Activated CD4-positive, alpha-beta T cell treated with anti-CD3 and anti-CD28 coated beads for 4 hours (primary cell): ENCODE measurements at places on chromosomes 11 and 22.

GRCh38 chr11:69854713-69855112, 35.5 kb upstream of the FGF3 start:
- no peak for DNase-seq

GRCh38 chr11:2767071-2767470, 67.3 kb upstream of the KCNQ1OT1 start:
- no peak for DNase-seq

DNA sequence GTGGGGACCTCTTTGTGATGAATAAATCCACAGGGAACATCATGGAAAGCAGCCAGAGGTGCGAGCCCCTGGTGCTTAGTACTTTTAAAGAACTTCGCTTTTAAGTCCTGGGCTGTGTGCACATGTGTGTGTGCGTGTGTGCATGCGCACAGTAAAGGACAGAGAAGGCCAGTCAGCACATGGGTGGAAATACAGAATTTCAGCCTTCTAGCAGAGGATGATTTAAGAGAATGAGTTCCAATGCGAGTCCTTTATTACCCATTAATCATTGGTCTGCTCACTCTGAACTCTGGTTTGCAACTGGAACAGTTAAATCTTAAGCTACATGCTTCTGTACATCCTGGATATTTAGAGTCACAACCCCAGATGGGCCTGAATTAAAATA, 18.9 kb downstream of the TEAD1 start:
- no peak for DNase-seq

- no peak for DNase-seq
Observed at GRCh38 chr11:134178032-134178674, 45.6 kb downstream of the NCAPD3 start.

DNA sequence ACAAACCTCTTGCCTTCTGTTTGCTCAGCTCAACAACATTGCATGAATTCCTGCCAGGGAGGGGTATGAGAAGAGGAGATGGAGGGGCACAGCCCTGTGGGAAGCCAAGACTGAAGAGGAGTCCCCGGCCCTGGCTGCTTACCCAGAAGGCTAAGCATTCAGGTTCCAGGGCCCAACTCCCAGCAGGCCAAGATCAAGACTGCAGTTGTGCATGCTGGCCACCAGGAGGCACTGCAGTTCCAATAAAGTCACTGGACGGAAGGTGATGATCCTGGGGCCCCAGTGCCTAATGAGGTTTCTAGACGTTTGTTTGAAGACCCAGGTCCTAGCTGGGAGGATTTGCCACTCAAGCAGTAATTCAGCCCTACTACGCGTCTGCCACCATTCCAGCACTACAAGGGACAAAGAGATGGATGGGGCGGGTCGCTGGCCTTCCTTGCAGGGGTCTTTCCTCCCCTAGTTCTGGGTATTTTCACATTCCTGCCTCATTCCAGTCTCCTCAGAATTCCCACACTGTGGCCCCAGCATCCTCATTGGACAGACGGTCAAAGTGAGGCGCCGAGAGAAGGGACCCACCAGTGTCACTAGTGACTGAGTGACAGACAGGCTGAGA, 23.6 kb downstream of the ALX4 start:
- peak; percentile 32 for DNase-seq

DNA sequence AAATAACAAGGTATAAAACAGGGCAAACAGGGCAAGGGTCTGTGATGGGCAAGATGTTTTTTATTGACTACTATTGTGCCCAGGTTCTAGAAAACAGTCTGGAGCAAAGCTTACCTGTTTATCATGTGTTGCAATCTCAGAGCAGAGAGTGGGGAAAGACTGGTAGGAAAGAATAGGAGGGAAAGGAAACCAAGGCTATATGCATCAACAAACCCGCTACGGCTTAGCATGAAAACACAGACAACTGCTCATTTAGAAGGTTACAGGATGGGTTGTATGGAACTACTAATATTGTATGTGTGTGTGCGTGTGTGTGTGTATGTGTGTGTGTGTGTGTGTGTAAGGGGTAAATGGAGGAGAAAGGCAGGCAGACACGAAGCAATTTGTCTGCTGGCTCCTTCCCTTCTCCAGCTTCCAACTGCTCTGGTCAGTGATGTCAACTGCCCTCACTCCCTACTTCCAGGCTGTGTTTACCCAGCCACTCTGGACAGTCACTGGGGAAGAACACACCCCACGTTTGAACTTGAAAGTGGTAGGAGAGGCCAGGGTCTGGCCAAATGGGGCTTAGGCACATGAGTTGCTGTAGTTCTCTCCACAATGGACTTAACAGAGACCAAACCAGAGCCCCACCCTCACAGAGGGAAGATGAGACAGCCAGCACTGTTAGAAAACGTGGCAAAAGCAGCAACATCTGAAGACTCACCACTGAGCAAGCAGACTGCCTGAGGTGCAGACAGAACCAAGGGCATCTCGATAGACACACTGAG, 47.0 kb downstream of the GAB2 start:
- no peak for DNase-seq

DNA sequence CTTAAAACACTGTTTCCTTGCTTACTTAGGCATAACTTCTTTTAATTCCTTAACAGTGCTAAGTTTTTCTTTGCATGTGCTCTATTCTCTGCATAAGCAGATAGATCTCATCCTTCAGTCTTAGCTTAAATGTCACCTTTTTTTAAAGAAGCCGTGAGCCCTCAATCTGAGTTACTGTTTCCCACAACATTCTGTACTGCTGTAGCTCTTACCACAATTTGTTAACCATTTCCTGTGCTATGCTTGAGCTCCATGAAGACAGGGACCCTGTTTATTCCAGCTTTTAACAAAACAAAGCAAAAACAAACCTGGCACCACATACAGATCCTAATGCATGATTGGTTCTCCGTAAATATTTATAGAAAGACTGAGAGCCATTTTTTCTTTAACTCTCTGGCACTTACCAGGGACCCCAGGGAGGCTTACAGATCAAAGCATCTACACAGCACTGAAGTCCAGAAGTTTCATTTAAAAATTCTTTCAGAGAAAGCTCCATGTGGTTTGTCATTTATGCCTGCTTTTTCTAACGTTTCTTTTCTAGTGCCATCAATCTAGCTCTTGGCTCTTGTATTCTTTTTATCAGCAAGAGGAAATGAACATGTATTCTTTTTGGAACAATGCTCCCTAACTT, 74.9 kb downstream of the DYNC2H1 start:
- DNase-seq = no peak

- no peak for DNase-seq
Observed at GRCh38 chr11:47915374-47915773, 65.0 kb upstream of the PTPRJ start.

DNA sequence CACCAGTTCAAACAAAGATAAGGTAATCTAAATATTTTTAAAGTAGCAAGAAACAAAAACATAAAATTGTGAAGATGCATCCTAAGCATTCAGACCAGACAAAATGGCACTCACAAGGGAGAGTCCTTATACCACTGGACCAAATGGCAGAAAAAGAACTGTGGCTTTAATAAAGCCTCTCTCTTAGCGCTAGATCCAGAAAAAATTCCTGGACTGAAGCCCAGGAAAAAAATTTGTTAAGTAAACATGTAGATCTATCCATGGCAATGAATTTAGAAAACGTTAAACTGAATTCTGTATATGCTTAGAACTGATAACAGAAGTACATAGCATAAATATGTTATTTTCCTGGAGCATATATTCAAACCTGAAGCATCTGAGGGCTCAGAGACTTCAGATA, 11.8 kb upstream of the CD59 start:
- DNase-seq = no peak

DNA sequence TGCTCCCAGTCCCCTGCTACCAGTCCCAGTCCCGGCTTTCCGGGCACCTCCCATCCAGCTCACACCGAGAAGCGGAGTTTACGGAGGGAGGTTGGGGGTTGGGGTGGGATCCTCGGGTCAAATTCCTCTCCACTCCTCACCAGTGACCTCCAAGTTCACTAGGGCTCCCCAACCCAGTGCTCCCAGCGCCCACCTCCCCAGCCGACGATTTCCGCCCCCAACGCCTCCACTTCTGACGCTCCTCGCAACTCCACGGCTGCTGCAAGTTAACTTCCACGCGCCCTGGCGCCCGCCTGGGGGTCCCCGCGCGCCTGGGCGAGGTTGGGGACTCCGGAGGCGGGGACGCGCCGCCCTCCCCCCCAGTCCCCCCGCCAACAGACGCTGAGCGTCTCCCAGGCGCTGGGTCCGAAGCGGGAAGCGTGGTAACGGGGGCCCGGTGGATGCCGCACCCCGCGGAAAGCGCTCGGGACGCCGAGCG, 526 bp downstream of the TPST2 start:
- peak; percentile 38 for DNase-seq

DNA sequence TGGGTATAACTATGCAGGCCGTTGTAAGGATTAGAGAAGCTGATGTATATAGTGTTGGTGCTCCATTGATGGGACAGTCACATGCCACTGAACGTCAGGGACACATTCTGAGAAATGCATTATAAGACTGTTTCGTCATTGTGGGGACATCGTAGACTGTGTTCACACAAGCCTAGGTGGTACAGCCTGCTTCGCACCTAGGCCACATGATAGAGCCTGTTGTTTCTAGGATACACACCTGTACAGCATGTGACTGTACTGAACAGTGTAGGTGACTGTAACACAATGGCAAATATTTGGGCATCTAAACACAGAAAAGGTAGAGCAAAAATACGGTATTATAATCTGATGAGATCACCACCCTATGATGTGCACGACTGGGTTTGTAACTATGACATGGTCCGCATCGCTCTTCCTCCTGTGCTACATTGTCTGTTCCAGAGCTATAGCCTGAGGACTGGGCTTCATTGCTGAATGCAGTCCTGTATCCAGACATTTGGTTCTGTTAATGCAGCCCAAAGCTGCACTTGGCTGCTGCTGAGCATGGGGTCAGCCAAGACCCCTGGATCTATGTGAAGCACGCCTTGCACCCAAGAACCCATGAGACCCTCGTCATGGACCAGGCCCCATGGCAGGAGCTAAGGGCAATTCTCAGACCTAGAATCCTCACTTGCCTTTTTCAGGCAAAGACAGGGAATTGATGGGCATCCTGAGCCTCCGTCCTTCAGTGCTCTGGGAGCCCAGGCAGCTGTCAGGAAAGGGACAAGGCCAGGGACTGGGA, 51.1 kb upstream of the THY1 start:
- no peak for DNase-seq

DNA sequence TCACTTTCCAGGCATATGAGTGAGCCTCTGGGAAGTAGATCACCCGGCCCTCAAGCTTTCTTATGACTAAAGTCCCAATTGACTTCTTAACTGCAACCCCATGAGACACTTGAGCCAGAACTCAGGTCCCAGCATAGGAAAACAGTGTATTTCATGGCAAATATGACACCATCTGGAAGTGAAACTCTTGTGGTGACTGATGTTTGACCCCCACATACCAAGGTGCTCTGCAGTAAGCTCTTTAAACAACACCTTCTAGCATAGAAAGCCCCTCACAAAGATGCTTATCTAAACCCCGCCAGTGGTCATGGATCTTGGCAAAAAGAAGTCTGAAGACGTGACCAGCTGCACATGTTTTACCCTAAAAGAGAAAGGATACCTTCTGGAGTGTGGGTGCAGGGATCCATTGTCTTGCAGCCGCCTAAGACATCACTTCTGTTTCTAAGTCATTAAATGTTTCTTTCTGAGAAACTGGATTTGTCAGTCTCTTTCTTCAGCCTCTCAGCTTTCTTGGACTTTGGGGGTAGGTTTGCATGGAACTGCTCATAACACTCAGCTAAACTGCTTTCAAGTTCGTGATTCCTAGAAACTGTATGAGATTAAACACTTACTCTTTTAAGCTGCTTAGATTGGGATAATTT, 7.4 kb upstream of the PELI3 start:
- DNase-seq = no peak

DNA sequence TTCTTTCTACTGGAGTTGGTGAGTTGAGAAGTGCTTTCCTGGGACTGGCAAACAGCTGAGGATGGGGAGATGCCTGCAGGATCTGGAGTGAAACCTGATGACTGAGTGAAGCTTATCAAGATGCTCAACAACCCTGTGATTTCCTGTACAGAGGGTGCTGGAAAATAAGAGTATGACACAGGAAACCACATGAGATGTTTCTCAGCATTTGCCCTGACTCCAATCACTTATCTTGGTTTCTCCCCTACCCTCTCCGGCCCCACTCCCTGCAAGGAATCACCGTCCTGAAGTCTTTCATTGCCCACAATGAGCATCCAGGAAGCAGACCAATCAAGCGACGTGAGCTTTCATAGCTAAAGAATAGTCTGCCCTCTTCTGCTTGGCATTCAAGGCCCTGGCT, at the start of gene MRGPRX2:
Gene MRGPRX2, minus strand, starts transcription at position 89 of the 400 bp plus-strand sequence. CDS start 4,315 bp downstream, outside the sequence.
- DNase-seq = no peak

- no peak for DNase-seq
Observed at GRCh38 chr11:123551079-123551478, 103.3 kb downstream of the SCN3B start.

DNA sequence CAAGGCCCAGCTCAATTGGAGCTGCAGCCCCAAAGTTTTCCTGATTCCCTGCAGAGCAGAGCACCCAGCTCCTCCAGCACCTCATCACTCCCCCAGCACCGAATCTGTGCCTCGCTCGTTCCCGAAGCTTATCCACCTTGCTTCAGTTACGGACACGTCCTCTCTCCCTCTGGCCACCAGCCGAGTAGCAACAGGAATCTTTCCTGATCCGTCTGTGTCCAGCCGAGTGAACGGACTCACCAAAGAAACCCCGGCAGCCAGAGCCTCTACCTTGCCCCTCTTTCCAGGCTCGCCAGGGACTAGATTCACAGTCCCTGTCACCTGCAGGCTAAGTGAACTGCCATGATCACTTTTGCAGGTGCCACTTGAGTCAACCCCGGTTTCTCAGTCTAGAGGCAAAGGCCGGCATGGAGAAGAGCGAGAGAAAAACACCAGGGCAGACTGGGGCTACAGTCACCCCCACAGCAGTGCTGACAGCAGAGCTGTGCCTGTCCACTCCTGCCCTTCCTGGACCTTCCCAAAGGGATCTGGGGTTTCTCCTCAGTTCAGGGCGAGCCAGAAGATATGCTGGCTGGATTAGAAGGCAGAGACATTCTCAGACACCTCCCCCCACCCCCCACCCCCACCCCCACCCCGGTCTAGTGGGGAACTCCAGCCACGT, 32.3 kb downstream of the BID start:
- no peak for DNase-seq

GRCh38 chr22:39353346-39353745, 3.6 kb downstream of the SYNGR1 start:
- DNase-seq = no peak

DNA sequence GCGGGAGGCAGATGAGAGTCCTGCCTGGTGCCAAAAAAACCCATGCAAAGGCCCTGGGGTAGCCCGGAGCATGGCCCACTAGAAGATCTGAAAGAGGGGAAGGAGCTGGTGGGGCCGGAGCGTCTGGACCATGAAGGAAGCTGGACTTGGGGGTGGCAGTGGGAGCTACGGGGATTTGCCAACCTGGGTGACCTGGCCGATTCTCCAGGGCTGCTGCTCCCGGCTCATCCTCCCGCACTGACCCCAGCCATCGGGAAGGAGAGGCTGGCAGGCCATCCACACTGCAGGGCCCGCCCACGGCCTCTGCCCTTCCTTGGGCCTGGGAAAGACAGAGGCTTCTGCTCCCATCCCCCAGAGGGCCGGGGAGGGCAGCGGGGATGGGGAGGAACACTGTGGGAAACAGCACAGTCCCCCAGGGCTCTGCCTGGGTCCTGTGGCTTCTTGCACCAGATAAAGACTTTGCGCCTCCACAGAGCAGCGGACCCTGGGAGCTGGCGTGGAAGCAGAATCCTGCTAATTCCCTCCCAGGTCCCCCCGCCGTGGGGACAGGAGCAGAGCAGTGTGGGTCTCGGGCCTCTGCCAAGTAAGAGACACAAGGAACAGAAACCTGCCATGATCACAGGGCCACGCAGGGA, 87.1 kb upstream of the LINC01488 start:
- DNase-seq = no peak

GRCh38 chr11:64890522-64890939, 12.1 kb upstream of the EHD1 start:
- DNase-seq = no peak

- DNase-seq = no peak
Observed at GRCh38 chr11:61630089-61630488, 49.2 kb upstream of the SYT7 start.
